ENCODE measurements at places on chromosomes 11 and 22.
A peak's percentile ranks its signal among the peaks of the same experiment; 100 is the strongest.

- DNase-seq = no peak
Measured at GRCh38 chr11:126115816-126116331, 53.2 kb upstream of the CDON start.

GRCh38 chr11:61616434-61616833, 35.6 kb upstream of the SYT7 start:
- DNase-seq = no peak

GRCh38 chr22:38032681-38033521, 24.3 kb upstream of the PICK1 start:
- no peak for DNase-seq

GRCh38 chr11:85759915-85760314, 51.0 kb downstream of the SYTL2 start:
- no peak for DNase-seq

DNA sequence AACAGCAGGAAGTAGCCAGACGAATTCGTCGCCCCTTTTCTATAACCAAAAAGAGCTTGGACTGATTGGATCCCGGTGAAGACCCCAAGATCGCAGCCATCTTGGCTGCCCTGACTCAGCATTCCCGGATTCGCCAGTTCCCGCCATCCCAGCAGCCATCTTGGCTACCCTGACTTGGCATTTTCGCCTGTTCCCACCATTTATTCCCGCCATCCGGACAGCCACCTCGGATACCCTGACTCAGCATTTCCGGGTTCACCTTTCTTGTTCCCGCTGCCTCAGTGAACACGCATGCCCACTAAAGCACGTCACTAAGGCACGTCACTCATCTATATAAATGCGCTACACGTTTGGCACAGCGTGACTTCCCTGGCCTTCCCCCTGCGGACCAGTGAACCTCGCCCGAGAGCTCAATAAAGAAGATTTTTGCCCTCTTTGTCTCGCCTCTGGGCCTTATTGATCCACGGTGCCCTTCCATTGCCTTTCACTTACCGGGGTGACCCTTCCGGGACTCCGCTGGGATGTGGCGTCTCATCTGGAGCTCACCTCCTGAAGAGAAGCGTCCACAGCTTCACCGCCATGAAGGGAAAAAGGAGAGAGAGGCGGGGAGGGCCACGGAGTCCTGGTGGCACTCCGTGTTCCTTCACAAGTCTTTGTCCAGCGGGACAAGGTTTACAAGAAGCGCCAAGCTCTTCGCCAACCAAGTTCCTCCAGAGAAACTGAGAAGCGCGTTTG, 4.0 kb upstream of the OR56A3 start:
- no peak for DNase-seq

GRCh38 chr22:40404251-40405177, 34.1 kb downstream of the SGSM3 start:
- DNase-seq = no peak

GRCh38 chr11:131685206-131685605, 314.8 kb downstream of the NTM start:
- DNase-seq = no peak

- DNase-seq = no peak
Measured at GRCh38 chr11:108757630-108758029, 92.8 kb downstream of the DDX10 start.

GRCh38 chr11:87660926-87661660, 514.1 kb downstream of the RAB38 start:
- no peak for DNase-seq

DNA sequence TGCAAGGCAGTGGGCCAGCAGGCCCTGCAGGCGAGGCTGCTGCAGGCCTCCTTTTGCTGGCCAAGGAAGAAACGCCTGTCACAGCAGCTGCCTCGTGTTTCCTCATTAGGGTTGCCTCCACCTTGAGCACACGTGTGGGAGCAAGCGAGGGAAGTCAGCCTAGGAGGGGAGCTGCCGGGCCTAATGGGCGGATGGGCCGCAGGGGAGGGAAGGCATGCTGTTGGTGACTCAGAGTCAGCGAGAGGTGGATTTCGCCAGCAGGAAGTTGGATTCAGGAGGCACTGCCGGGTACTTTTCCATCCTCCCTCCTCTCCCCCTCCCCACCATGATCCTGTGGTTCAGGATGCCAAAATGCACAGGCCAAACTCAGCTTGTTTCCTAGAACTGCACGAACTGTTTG, 498.7 kb downstream of the METTL15 start:
- DNase-seq = no peak

DNA sequence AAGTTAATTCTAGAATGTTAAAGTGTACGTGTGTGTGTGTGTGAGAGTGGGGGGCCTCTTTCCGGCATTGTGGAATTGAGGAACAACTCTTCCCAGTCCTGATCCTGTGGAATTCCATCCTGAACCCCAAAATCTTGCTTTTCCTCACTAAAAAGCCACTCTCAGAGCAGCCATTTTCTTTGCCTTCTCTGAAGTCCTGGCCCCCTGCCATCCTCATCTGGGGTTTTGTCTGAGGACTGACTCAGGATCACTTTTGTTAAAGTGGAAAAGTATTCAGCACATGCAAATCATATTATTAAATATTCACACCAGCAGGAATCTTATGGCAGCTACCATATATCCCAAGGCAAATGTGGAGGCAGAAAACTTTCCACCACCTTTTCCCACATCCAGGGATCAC, 3.8 kb downstream of the SCN4B start:
- no peak for DNase-seq

GRCh38 chr11:65102142-65103095, 6.4 kb downstream of the VPS51 start:
- DNase-seq = no peak

DNA sequence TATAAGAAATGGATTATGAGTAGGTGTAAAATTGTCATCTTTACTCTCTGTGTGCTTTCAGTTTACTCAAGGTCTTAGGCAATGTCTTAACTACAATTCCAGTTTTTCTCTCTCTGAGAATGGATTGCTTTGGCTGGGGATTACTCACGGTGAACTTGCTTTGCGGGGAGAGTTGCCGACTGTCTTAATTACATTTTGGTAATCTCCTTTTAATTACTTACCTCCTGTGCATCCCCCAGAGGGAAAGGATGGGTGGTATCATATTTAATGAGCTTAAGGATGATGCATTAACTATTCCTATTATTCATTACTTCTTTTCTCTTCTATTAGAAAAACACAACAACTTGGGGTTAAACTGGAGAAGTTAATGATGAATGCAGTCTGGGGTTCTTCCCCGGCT, 159.4 kb downstream of the MPPED1 start:
- no peak for DNase-seq

DNA sequence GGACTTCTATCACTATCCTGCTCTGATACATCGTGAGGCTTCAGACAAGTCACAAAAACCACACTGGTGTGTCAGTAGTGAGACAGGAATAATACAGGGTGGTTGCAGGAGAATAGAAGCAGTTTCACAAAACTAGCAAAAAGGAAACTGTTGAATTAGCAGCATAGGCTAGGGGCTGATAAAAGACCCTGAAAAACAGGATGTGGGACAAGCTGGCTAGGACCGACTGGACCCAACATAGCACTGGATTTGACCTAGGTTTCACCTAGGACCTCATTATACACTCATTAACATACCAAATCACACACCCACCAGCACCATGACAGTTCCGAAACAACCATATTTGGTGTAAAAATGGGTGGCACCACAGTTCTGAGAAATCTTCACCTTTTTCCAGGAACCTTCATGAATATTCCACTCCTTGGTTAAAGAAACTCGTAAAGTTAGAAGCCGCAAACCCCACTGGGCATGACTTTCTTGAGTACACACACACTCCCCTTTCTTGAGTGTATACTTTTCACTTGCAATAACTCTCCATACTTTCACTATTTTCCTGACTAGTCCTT, 76.2 kb downstream of the SLC1A2 start:
- no peak for DNase-seq

GRCh38 chr11:123429913-123430720, at the start of gene GRAMD1B:
Gene GRAMD1B (plus strand): TSS chr11:123430269. CDS start chr11:123430793, 524 bp downstream.
- DNase-seq = peak; percentile 46

- DNase-seq = no peak
Measured at GRCh38 chr22:23833911-23834317, 4.9 kb downstream of the DERL3 start.

DNA sequence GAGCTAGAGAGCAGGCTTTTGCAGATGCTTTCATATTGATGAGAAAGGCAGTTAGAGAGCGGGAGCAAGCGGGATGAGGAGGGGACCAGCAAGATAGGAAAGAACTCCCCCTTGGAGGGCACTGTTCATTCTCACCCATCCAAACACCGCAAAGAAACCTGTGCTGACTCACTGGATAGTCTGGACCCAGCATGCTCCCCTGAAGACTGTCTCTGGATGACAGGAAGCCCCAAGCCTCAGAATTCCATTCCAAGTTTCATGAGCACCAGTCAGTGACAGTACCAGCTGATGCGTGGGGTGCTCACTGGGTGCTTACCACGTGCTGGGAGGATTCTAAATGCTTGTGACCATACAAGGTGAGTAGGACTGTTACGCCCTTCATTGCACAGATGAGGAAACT, 34.2 kb downstream of the MICAL3 start:
- no peak for DNase-seq

DNA sequence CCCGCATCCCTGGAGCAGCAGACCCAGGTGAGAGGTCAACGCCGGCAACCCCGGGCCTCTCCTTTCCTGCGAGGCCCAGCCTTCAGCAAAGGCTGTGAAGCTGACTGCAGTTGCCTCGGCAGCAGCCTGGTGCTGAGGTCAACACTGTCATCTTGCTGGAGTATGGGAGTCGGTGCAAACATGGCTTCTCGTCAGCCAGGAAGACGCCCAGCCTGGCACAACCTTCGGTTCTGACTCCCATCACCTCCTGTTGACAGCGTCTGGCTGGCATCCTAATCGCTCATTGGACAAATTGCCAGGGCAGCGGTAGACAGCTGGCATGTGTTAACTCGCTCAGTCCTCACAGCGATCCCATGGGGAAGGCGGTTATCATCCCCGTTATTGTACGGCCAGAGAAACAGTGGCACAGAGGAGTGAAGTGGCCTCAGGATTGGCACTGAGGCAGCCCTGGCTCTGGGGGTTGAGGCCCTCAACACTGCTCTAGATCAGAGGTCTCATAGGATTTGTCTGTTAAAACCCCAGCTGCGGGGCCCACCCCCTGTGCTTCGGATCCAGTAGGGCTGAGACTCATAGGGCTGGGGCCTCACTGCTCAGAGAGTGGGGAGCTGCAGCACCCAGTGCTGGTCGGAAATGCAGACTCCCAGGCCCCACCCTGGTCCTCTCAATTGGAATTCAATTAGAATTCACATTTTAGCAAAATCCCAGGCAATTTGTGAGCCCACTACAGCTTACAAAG, 39.3 kb upstream of the TP53I11 start:
- DNase-seq = no peak

DNA sequence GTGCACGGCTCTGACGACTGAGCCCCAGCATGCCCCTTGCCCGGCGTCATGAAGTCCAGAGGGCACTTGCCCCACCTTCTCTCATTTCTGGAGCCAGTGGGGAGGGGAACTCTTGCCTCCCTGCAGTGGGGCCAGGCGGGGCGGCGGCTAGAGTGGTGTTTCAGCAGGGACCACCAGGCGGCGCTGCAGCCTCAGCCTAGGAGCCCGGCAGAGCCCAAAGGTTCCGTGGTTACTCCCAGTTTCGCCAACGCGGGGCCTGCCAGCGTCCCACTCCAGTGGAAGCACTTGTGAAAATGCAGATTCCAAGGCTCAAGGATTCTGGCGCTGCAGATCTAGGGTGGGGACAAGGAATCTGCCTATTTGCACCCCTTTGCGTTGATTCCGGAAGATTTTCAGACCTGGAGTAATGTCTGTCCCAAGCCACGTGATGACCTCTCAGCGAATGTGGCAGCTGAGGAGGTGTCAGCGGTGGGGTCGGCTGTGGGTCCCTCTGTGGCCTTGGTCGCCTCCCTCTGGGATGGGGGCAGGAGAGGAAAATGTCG, 55.7 kb downstream of the CD82 start:
- DNase-seq = peak; percentile 30

- DNase-seq = no peak
Measured at GRCh38 chr22:25131198-25131887, 68.3 kb upstream of the CRYBB3 start.

DNA sequence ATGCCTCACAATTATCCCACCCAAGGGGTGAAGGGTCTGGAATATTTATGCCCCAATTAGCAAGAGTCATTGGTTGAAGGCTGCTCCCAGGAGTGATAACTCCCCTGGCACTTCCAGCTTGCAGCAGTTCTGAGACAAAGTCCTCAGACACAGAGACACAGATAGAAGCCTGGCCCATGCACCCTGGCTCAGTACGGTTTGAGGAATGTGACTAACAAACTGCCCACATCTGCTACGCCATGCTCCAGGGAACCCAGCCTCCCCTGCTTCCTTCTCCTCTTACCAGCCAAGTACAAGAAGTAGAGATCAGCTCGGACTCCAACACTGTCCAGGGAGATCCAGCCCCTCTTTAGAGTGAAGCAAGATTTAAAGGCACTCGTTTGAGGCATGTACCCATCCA, 48.5 kb upstream of the BMAL1 start:
- no peak for DNase-seq

- DNase-seq = no peak
Measured at GRCh38 chr11:63944987-63945386, 6.2 kb downstream of the NAA40 start.

- DNase-seq = no peak
Measured at GRCh38 chr11:87397011-87397865, 359.5 kb downstream of the TMEM135 start.

GRCh38 chr11:74269161-74269811, 42.2 kb downstream of the P4HA3 start:
- DNase-seq = no peak

DNA sequence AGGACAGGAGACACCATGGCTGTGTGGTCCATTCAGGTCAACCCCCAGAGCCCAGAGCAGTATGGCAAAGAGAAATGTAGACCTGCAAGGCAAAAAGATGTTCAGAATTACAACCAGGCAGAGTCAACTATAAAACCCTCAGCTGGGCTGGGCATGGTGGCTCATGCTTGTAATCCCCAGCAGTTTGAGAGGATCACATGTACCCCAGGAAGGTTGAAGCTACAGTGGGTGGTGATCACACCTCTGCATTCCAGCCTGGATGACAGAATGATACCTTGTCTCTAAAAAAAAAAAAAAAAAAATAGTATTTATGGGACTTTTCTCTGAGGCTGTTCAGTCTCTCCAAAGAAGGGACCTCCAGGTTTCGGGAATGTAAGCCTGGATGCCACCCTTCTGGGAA, 18.4 kb upstream of the LDHA start:
- DNase-seq = no peak

- no peak for DNase-seq
Measured at GRCh38 chr11:34238966-34239365, 118.8 kb downstream of the ABTB2 start.

GRCh38 chr11:66335531-66336233, 552 bp downstream of the RIN1 start:
- no peak for DNase-seq

GRCh38 chr11:101582989-101583250, 887 bp downstream of the TRPC6 start:
- DNase-seq = no peak

Data from stimulated activated CD4-positive, alpha-beta T cell treated with anti-CD3 and anti-CD28 coated beads, Interleukin-1b, Interleukin-23, amount 100 ng/mL, for 1 hour (primary cell).